Hair follicular keratinocyte (primary cell): ENCODE measurements at places on chromosomes 6 and 20. TPM values are rescaled to one million over a fixed set of nuclear protein-coding genes. Genes with fewer than 3 reads are reported as not detected.

The HAO1 gene
- not detected in 2 replicates for total RNA-seq

The SLC35D3 gene
- not detected in 2 replicates for total RNA-seq

The OTOR gene
- total RNA-seq, result not detected in 2 replicates

The TRPC4AP gene
- 42.5 and 49.3 TPM in 2 replicates for total RNA-seq

The CST4 gene
- not detected in 2 replicates for total RNA-seq

The PACSIN1 gene
- not detected in 2 replicates for total RNA-seq

The TREM2 gene
- total RNA-seq, result 3.5 and 5.7 TPM in 2 replicates

The RPP40 gene
- total RNA-seq, result 7.9 and 22.7 TPM in 2 replicates

The BHLHE23 gene
- total RNA-seq, result not detected in 2 replicates

The PDE7B gene
- under 0.01 and 0.11 TPM in 2 replicates for total RNA-seq

The MEP1A gene
- total RNA-seq, result 0.11 TPM in 1 of 2 replicates, not detected in the other
